ENCODE measurements at places on chromosomes 1 and 21.

- DNase-seq, result no peak
Measured at GRCh38 chr1:10667861-10668761, 128.3 kb downstream of the CASZ1 start.

- no peak for DNase-seq
Measured at GRCh38 chr1:117535821-117536220, 70.0 kb upstream of the TENT5C start.

GRCh38 chr1:94805912-94806311, 14.2 kb upstream of the SLC44A3 start:
- DNase-seq, result peak; percentile 62

DNA sequence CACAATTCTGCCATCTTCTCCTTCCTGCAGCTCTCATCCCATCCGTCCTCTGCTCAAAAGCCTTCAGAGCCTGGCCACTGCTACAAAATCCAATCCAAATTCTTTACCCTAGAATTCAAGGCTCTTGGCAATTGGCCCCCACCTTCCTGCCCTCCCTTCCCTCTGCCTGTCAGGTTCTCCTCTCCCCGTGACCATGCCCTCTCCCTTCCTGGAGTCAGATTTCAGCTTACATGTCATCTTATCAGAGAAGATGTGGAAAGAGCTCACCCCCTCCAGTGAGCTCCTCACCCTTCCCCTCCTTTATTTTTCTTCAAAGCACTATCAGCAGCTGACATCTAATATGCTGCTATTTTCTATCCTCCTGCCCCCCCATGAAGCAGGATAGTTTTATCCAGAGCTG, 86.9 kb downstream of the GRIK3 start:
- no peak for DNase-seq

GRCh38 chr1:1616045-1616790, 918 bp downstream of the MIB2 start:
- peak; percentile 44 for DNase-seq

All from activated CD4-positive, alpha-beta memory T cell treated with anti-CD3 and anti-CD28 coated beads for 36 hours (primary cell).